ENCODE measurements at places on chromosomes 3 and 15.

DNA sequence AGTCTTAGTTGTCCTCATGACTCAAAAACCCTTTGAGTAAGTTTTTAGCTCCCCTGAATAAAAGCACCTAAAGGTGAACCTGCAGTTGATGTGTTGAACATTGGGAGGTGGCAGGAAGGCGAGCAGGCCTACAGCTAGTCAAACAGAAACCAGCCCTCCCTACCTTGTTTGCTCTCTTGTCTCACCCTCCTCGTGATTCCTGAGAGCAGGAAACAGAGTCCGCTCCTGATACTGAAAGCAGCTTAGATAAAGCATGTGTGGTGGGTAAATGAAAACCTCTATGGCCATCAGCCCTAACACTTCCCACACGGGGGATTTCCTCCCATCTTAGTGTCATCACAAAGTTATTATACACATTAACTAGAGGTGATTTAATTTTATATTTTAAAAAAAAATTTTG, 21.8 kb upstream of the CLDN18 start:
- no peak for DNase-seq

GRCh38 chr15:81531109-81531592, 157.1 kb upstream of the TMC3 start:
- DNase-seq: no peak

DNA sequence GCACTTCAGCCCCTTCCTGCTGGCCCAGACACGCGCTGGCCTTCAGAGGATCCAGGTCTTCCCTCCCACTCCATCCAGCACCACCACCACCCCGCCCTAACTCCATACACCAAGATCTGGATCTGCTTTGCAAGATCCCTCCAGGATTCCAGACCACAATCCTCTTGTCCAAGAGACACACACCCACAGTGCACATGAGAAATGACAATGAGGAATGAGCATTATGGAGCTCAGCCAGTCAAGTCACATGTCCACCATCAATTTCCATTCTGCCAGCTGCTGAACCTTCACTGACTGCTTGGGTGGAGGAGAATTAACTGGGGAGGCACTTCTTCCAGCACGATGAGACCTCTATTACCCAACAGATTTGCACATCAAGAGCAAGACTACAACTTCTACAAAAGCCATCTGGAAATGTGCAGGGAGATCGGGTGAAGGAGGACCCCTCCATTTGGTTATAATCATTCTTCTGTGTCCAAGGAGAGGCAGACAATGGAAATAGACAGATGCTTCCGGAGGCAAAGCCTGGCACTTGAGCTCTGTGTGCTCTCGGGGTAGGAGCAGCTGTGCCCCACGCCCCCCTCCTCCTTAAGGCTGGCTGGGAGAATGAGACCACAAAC, 12.3 kb upstream of the SPATA12 start:
- no peak for DNase-seq

DNA sequence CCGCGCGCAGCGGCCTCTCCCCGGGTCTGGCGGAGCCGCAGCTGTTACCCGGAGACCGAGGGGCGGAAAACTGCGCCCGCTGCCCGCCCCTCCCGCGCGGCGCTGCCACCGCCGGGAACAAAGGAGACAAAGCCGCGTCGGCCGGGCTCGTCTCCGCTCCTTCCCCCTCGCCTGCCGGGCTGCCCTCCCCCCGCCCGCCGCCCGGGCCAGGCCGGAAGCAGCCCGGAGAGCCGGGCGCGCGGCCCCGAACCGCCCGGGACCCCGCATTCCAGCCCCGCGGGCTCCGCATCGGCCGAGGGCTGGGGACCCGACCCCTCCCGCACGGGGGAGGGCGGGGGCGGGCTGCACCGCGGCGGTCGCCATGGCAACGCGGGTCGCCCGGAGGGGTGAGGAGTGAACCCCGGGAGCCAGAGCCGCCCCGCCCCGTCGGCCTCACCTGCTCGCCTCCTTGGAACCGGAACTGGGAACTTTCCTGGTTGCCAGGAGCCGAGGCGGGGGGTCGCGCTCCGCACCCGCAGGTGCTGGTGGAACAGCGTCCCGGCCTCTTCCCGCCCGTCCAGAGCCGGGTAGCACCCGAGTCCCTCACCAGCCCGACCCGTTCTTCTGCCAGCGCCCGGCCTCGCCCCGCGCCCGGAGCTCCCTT, 448 bp downstream of the PLXNB1 start:
- no peak for DNase-seq

GRCh38 chr15:92377083-92377789, 16.4 kb upstream of the ST8SIA2 start:
- DNase-seq: no peak

DNA sequence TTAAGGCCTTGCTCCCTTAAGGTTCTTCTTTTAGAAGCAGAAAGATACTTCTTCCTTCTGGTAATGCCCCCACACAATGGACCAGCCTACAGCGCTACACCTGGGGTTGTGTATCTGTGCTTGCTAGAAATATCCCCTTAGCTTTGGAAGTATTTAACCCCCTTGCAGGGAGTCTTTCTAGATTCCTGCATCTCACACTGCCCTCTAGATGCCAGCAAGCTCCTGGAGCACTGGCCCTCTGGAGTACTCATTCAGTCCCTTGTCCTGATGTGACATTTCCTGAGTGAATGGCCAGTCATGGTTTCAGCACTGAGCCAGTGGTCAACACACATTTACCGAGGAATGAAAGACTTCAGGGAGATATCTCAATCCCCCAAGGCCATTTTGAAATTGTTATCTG, 30.4 kb upstream of the RBP2 start:
- no peak for DNase-seq

GRCh38 chr3:101464235-101464634, 48.8 kb downstream of the SENP7 start:
- DNase-seq: no peak

DNA sequence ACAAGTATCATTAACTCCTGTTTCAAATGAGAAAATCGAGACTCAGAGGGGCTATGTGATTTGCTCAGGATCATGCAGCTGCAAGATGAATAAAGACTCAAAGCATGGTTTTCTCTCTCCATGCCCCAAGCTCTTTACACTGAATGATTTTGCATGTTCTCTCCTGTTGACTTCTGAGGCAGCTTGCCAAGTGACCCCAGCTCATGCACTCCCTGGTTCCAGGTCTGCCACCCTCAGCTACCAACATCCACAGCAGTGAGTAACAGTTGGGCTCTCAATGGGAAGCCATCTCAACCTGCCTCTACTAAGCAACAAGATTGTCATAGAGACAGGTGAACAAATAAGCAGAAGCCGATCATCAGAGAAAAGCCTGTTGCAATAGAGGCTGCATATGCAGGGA, 116.9 kb upstream of the GADL1 start:
- DNase-seq: no peak

DNA sequence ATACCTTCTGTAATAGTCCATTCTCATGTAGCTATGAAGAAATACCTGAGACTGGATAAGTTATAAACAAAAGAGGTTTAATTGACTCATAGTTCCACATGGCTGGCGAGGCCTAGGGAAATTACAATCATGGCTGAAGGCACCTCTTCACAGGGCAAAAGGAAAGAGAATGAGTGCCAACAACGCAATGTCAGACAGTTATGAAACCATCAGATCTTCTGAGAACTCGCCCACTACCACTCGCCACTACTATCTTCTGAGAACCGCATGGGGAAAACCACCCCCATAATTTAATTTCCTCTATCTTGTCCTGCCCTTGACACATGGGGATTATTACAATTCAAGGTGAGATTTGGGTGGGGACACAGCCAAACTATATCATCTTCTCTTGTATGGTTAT, 406.8 kb upstream of the CBLB start:
- no peak for DNase-seq

DNA sequence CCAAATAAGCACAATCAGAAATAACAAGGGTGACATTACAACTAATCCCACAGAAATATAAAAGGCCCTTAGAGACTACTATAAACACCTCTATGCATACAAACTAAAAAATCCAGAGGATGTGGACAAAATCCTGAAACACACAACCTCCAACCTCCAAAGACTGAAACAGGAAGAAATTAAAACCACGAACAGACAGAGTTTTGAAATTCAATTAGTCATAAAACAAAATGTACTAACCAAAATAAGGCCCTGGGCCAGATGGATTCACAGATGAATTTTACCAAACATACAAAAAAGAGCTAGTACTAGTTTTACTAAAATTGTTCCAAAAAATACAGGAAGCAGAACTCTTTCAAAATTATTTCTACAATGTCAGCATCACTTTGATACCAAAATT, 1043.6 kb downstream of the DIPK2A start:
- DNase-seq: no peak

DNA sequence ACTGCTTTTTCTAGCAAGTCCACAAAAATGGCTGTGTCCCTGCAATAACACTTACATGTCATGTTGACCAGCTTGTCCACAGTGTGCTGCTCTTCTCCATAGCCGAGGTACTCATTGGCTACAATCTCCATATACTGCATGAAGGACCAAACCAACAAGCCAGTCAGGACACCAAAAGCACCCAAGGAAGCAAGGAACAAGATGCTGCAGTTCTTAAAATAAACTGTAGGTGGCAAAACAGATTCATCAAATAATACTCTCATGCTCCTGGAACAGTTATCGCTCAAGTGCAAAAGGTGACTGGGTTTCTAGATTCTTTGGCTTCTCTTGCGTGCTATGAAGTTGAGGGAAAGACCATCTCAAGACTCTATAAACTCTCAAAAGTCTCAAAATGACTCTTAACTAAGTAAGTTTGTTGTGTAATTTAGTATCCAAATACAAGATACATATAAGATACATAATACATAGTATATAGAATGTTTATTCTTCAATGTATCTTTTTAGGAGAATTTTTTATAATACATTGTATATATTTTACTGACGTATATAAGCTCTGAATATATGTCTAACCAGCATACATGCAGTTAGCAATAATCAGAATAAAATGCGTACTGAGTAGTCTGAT, 57.0 kb downstream of the NEK10 start:
- no peak for DNase-seq

GRCh38 chr15:91782221-91782620, 71.3 kb upstream of the SLCO3A1 start:
- DNase-seq: no peak

GRCh38 chr15:50377867-50378751, 23.1 kb upstream of the GABPB1 start:
- DNase-seq: no peak

DNA sequence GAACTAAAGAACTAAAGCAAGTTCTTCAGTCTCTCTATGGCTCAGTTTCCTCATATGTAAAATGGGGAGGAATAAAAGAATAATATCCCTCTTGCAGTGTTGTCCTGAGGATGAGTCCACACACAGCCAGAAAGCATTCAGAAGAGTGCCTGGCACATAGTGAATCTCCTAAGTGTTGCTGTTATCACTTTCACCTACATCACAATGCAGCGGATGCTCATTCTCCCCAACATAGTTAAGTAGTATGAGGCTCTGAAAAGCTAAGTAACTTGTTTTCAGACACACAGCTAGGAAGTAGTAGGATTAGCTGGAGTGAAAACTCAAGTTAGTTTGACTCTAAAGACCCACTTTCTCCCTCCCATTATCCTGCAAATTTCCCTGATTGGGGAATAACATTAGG, 9.1 kb upstream of the USP3 start:
- DNase-seq: no peak

DNA sequence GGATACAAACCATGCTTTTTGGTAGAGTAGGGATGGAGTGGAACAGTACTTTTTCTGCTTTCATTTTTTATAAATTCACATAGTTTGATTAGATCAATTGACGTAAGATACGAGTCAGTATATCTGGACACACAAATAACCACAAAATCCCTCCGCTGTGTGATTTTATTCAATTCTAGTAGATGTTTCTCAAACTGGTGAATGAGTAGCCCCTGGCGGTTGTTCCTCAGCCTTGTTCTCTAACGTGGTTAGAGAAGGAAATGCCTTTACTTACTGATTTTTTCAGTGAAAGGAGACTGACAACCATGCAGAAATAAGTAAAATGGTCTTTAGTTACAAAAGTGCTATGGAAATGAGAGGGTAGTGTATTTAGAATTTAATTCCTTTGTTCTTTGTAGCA, 161.0 kb downstream of the TCF12 start:
- no peak for DNase-seq
